Thymus (tissue), 14 donors: ENCODE measurements at places on chromosomes 2 and 18.

- no peak for DNase-seq
Observed at GRCh38 chr2:118055512-118056164, 32.6 kb upstream of the INSIG2 start.

DNA sequence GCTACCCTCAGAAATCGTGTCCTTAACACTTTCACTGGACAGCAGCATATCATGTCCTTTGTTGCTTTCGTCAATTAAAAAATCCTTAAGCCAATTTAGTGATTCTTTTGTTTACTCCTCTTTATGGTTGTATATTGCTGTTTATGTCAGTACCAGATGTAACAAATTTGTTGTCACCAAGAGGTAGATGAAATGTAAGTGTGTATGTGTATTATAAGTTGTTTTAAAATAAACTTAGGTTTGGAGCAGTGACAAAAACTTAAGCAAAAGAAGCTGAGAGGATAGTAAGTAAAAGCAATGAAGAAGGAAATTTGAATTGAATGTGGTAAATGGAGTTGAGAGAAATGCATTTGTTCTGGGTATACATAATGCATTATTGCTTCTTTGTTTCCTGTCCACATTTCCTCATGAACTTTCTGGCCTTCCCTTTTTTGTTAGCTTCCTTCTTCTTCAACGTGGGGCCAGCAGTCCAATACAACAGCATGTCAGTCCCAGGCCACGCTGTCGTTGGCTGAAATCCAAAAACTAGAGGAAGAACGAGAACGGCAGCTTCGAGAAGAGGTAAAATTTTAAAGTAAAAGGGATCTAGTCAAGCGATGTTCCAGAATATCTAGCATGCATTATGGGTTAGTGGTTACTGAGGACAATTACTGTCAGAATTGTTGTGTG is 30.5 kb upstream of the SNORC start:
- peak; percentile 19 for DNase-seq

- no peak for DNase-seq
Observed at GRCh38 chr2:120935339-120936313, 200.0 kb downstream of the GLI2 start.

DNA sequence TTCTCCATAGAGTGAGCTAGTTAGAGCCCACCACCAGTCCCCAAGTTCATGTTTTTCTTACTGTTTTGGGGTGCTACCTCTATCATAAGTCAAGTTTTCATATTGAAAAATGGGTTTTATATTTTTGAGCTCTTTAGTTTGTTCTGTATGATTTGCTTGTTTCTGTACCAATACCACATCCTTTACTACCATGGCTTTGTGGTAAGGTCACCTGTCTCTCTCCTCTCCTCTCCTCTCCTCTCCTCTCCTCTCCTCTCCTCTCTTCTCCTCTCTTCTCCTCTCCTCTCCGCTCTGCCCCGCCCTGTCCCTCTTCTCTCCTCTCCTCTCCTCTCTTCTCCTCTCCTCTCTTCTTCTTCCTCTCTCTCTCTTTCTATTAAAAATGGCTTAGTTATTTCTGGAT is 22.1 kb upstream of the LBH start:
- no peak for DNase-seq
